ENCODE measurements at places on chromosomes 1 and 21. TPM values are rescaled to one million over a fixed set of nuclear protein-coding genes. Genes with fewer than 3 reads are reported as not detected.
A peak's percentile ranks its signal among the peaks of the same experiment; 100 is the strongest.

SLC44A5 gene
- total RNA-seq: 0.36 TPM

DNA sequence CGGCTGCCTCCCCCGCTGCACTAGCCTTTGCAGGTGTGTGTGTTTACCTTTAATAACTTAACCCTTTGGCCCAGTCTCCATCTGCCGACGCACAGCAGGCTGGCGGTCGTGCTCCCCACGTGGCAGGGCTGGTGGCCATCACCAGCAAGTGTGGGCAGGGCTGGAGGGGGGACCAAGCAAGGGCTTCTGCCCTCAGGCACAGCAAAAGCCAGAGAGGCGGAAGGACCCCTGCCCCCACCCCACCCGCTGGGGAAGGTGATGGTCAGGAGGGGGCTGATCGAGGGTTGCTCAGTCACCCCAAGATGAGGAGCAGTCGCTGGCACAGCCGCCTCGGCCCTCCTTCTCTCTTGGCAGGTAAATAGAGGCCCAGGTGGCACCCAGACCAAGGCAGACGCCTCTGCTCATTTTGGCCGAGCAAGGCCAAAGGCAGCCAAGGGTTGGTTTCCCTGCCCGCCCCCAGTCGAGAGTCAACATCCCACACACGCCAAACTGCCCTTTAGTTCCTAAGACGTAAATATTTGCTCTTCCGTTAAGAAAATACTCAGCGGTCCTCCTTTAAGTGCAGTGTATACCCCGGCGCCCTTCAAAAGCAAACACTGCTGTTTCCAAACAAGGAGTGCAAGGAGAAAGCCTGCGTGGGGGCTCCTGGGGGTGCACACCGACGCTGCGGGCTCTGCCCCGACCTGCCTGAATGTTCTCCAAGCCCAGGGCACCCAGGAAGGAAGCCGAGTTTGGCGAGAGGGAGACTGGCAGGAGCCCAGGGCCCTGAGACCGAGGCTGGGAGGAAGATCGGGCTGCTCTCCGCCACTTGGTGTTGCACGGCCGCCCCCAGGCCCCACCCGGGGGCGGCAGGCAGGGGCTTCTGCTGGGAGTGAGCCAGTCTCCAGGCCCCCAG lies 82.7 kb downstream of the SIK1 start:
- no peak for DNase-seq

DNA sequence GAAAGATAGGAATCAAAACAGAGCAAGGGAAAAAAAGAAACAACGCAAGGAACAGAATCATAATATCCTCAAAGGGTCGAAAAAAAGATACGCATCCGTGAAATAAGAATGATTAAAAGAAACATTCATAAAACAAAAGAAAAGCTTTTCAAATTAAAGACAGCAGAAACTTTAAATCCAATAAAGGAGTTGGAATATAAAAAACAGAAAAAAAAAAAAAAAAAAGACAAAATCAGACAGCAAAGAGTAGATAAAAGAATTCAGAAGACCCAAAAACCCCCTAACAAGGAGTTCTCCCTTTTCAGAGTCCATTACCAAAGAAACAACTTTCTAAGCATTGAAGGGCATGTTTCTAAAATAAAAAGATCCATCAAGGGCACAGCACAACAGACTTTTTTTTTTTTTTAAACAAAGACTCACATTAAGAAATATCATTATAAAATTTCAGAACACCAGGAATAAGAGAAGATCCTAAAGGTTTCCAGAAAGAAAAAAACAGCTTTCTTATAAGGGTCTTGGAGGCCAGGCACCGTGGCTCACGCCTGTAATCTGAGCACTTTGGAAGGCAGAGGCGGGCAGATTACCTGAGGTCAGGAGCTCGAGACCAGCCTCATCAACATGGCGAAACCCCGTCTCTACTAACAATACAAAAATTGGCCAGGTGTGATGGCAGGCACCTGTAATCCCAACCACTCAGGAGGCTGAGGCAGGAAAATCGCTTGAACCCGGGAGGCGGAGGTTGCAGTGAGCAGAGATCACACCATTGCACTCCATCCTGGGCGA lies 44.7 kb downstream of the ENAH start:
- DNase-seq: no peak

TAS1R2 gene
- total RNA-seq: not detected

- peak; percentile 56 for DNase-seq
Measured at GRCh38 chr1:61254634-61255357, 172.4 kb downstream of the NFIA start.

GRCh38 chr1:197399755-197400521 lies 131.9 kb downstream of the CRB1 start:
- no peak for DNase-seq

All from osteoblast (primary cell).